ENCODE measurements at places on chromosomes 3 and 15. TPM values are rescaled to one million over a fixed set of nuclear protein-coding genes. Genes with fewer than 3 reads are reported as not detected.

Gene MYRIP
- total RNA-seq: 0.07 TPM

Gene PDE8A
- 11.4 TPM for total RNA-seq

Gene HHATL
- total RNA-seq: not detected

Gene HCN4
- total RNA-seq: 0.14 TPM

Gene GCNT3
- total RNA-seq: 5.9 TPM

Gene TRIM42
- not detected for total RNA-seq

DNA sequence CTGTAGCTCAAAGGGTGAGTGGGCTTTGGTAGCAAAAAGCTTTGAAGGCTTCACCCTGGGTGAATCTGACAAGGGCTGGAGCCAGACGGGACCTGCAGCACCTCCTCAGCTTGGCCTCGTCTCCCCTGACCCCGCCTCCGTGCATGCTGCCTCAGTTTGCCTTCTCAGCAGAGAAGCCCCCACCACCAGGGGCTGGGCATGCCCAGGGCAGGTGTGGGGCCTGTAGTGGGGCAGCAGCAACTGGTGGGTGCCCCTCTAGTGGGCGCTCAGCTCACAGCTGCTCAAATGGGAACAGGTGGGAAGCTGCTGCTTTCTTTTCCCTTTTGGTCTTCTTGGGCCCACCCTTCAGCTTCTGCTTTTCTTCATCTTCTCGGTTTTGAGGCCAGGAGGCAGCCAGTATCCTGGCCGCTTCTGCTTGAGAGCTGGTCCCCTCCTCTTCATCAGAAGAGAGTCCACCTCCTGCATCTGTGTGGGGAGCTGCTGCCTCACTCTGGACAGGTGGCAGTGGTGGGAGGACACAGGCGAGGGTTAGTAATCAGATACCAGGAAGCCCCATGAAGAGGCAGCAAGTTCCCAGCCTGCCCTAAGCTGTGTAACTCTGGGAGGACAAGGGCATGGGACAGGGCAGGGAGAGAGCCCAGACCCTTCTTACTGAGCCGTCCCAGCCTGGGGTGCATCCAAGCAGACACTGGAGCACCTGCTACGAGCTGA is 21.0 kb downstream of the TMEM43 start:
- DNase-seq: no peak

DNA sequence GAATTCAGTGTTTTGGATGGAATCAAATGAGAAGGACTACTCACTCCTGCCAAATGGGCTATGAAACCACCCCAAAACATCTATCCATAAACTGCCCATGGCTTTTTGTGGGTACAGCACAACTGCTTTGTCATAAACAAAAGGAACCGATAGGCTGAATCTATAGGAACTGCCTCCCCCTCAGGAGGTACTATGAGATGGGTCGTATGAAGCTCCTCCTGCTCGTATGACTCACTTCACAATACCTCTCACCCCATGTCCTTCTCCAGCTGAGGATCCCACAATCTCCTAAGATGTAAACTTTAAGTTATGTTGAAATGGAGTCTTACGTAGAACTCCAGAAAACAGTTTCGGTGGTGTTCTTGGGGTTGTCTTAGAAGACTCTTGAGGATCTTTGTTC is 129.9 kb upstream of the SAMMSON start:
- peak; percentile 10 for DNase-seq

DNA sequence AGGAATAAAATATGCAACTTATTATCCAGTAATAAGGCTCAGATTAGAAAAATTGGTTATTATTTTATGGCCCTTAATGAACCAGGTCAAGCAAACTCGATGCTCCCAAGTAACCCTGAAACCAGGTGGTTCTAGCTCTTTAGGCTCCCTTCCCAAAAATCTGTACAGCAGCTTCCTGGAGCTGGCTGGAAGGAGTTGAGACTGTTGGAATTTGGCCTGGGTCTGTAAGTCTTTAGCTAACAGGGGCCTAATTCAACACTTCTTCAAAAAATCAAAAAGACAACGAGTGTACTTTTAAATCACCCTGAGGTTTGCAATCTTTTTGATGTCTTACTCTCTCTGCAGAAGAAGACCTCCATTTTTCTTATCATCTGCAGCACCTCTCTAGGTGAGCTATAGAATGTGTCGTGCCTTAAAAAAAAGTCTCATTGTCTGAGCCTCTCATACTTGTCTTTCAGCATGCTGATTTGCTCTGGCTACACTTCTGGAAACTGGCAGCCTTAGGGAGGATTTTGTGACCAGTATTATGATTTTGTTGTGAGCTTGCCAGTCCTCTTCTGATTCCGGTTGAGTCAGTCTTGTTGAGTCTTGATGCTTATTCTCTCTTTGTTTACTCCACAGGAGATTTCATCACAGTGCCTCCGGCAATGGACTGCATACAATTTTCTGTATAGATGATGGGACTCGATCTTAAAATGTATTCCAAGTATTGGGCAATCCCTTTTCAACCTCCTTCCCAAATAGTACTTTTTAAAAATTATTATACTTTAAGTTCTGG is 235.0 kb upstream of the KBTBD8 start:
- no peak for DNase-seq

GRCh38 chr3:2078821-2079220 is 19.8 kb upstream of the CNTN4 start:
- DNase-seq: no peak

DNA sequence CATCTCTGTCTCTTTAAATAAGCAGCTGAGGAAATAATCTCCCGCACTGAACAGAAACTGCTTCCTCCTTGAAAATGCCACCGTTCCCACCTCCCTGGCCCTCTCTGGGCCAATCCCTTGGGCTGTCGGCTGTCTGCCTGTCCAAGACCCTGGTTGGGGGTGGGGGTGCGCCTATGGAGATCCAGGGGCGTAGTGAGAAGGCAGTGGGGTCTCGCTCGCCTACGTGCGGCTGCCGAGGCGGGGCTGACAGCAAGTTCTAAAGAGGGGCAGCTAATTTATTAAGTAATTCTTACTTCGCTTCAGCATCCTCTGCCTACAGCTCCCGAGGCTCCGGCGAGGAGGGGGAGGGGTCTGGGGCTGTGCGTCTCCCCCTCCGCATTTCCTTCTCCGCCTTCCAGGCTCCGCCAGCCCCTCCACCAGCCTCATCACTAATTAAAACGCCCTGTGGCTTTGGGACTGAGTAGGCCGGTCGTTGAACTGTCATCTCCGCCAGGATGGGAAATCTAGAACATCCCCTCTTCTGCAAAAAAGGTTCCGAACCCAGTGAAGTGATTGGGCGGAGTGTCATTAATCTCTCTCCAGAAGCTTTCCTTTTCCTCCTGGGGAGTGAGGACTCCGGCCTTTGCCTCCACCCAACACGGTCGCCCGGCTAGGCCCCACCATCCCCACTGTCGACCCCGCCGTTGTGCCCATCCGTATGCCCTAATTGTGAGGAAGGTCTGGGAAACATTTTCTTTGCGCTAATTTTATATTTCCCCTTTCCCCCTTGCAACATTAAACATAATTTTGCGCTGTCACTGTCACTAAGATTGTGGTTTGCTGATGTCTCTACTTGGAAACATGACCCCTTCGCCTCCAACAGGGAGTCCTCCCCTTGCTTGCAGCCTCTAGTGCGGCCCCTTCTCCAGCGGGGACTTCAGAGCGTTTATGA is 16.9 kb downstream of the NR2F2 start:
- no peak for DNase-seq

- DNase-seq: no peak
Measured at GRCh38 chr3:178777718-178778411, 241.6 kb downstream of the KCNMB2 start.

DNA sequence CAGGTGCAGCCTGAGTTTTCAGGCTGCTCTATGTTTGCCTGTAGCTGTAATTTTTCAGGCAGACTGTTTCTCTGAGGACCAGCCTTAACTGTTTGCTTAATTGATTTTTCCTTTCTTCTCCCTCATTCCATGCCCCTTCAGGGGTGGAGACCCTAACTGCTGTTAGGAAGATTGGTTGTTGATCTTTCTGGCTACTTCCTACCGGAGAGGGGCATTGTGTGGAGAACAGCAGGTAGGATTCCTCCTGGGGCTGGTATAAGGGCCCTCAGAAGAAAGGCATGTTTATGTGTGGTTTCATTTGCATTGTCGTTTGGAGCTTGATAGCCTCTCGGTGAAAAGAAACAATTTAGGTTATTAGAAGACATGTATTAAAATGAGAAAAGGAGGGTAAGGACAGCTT is 56.9 kb upstream of the GOLGA6L2 start:
- DNase-seq: no peak

- DNase-seq: no peak
Measured at GRCh38 chr3:139652561-139652960, 25.2 kb downstream of the NMNAT3 start.

GRCh38 chr3:65927576-65927975 is 111.1 kb downstream of the MAGI1 start:
- DNase-seq: peak; percentile 30

DNA sequence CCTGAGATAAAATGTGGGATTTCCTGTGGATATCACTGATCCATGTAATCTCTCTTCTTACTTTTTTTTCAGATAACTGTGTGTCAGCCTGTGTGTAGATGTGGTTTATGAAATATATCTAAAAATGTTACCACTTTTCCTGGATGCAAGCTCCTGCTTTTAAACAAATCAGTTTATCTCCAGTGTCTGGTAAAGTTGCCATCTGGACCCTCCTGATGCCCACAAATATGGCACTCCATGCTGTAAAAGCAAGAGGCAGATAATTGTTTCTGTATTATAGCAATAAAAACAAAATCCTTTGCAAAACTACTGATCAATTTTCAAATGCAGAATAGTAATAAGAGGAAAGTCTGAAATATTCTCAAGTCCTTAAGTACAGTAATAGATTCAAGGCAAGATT is 7.6 kb upstream of the DCLK3 start:
- no peak for DNase-seq

DNA sequence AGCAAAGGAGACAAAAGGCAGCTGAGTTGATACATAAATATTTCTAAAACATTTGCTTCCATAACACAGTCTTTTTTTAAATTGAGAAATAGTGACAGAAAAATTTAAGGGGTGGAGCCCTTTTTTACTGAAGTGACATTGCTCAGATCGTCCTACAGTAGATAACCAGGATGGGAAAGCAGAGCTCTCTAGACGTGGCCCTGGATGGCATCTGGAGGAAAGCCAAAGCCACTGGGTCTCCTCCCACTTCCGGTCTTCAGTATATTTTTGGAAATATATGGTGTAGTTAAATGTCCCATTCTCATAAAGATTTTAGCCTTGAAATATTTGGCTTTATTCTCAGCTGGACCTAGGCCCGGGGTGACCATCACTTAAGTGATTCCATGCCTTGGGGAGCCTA is 326.1 kb downstream of the ZNF621 start:
- DNase-seq: no peak

DNA sequence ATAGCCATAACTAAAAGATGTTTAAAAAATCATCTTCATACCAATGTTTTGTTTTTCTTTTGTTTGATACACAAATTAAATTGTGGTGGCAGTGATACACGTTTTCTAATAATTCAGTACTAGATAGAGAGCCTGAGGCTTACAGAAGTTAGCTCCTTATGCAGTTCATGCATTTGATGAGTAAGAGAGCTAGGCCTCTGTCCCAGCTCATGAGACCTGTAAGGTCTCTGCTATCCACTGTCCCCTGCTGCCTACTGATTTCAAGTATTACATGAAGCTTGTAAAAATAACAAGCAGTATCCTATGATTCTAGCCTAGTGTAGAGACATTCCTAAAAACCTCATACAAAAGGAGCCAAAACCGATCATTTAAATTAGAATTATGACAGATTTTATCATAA is 144.5 kb downstream of the MBNL1 start:
- no peak for DNase-seq

- no peak for DNase-seq
Measured at GRCh38 chr3:61989681-61990080, 383.7 kb downstream of the FEZF2 start.

- DNase-seq: no peak
Measured at GRCh38 chr3:127760361-127760760, 62.0 kb downstream of the MGLL start.

GRCh38 chr15:51094606-51095569 is at the start of gene TNFAIP8L3:
TSS of gene TNFAIP8L3 (minus strand) at chr15:51094906. CDS start at chr15:51094595, 311 bp downstream.
- DNase-seq: no peak

DNA sequence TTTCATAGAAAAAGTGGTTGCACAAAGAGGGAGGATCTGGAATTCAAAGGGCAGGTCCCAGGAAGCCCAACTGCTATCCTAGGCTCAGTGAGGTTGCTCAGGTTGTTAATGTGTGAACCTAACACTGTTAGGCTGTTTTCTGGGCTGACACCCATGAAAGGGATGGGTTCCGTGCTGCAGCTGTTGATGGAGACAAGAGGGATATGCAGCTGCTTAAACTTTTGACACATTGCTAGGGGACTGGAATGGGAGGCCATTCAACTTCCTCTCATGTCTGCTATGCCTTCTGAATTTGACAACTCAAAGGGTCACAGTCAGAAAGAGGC is 198.0 kb upstream of the NR2E3 start:
- no peak for DNase-seq

DNA sequence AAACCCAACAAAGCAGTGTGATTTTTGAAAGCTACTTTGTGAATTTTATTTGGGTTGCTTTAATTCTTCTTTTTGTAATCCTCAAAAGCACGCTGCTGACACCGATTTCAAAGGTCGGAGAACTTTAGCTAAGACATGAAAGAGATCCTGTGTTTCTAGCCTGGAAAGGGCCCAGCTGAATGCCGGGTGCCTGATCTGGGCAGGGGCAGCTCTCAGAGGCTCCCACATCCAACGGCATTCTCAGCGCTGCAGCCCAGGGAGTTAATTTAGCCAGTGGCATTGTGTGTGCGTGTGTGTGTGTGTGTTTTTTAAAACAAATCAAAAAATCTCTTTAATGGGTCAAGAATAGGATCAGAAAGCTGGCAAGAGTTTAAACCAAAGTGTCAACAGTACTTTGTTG is 6.6 kb downstream of the RBP1 start:
- DNase-seq: no peak

DNA sequence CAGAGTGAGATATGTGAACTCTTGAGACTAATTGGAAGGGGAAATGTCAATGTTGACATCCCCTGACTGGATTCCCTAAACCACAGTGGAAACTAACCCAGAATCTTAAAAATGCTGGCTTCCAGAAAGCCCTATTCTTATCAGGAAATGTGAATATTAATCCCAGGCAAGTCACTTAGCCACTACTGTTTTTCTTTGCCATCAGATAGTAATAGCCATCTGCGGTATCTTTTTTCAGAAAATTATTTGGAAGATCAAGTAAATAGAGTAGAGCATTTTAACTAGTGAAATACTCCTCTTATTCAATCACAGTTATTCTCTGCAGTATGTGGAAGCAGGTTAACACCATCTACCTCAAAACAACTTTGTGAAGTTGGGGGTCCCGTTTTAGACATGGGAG is 318.9 kb downstream of the RORA start:
- no peak for DNase-seq
